ENCODE measurements at places on chromosomes 6 and 20. TPM values are rescaled to one million over a fixed set of nuclear protein-coding genes. Genes with fewer than 3 reads are reported as not detected.

CBFA2T2 gene
- polyA plus RNA-seq: 4.8 TPM

- no peaks in the 10 kb centered on the region for H3K27me3 ChIP-seq
- H3K4me3 ChIP-seq: no peak overlapping the region
- no peak overlapping the region for H3K27ac ChIP-seq
- H3K36me3 ChIP-seq: peaks cover 2% of the 10 kb centered on the region
- no peak for DNase-seq
- H3K4me1 ChIP-seq: peaks cover 21% of the 10 kb centered on the region
Measured at GRCh38 chr6:13300643-13301590, 27.4 kb downstream of the TBC1D7 start.

HCRTR2 gene
- polyA plus RNA-seq: not detected

NT5DC1 gene
- 17.9 TPM for polyA plus RNA-seq

SERINC1 gene
- 176 TPM for polyA plus RNA-seq

DNA sequence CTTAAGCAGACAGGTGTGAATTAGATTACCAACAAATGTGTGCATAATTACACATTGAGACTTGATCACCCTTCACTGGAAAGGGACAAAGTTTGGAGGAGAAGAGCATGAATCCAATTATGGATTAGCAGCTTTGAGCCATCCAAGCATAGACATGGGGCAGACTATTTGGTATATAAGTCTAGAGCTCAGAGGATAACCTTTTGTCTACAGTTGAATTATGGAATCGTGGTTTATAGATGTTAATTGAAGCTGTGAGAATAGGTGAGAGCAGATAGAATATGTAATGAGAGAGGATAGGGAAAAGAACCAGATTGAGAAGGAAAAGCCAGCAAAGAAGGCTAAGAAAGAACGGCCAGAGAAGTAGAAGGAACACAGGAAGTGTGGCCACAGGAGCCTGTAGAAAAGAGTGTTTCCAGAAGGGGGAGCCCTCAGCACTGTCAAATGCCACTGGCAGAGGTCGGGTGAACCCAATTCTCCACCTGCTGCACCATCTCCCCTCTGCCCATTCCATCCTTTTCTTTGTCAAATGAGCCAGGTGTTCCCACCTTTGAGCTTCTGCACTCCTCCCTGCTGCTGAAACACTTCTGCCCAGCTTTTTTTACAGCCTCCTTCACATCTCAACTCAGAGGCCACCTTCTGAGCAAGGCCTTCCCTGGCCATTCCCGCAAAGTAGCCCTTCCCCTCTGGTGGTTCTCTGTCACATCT lies 7.3 kb downstream of the DNTTIP1 start:
- H3K27ac ChIP-seq: no peak overlapping the region
- no peaks in the 10 kb centered on the region for H3K4me1 ChIP-seq
- H3K27me3 ChIP-seq: no peaks in the 10 kb centered on the region
- H3K36me3 ChIP-seq: peaks cover 17% of the 10 kb centered on the region
- no peak overlapping the region for H3K4me3 ChIP-seq

C6orf15 gene
- not detected for polyA plus RNA-seq

DNA sequence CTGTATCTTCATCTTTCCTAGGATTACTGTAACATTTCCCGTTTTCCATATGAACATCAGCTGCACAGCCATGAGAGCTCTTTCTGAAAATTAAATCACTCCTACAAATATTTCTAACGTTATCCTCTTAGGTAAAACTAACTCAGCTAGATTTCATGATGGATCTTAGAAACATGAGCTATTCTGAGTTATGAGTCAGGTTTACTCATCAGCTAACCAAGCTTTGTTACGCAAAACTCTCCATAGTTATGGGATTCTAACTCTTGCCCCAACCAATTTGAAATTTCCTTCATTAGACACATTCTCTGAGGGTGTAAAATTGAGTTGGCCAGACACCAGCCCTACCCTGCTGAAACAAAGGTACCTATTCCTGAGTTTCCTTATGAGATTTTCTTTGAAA lies 14.0 kb downstream of the DEFB110 start:
- no peaks in the 10 kb centered on the region for H3K36me3 ChIP-seq
- no peak overlapping the region for H3K27ac ChIP-seq
- H3K27me3 ChIP-seq: no peaks in the 10 kb centered on the region
- no peaks in the 10 kb centered on the region for H3K4me1 ChIP-seq
- no peak overlapping the region for H3K4me3 ChIP-seq

OLIG3 gene
- not detected for polyA plus RNA-seq

DNA sequence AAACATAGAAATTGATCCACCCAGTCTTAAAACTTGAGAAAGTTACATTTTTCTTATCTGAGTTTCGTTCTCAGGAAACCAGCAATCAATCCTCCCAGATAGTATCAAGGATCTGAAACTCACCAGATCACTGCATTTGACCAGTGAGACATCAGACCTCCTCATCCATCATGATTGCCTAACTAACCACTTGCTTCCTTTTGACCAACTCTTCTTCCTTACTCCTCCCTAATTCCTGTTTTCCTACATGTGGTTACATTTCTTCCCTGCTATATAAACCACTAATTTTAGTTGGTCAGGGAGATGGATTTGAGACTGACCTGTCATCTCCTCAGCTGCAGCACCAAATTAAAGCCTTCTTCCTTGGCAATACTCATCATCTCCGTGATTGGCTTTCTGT lies 357.1 kb upstream of the POU3F2 start:
- no peaks in the 10 kb centered on the region for H3K4me1 ChIP-seq
- no peaks in the 10 kb centered on the region for H3K27me3 ChIP-seq
- no peaks in the 10 kb centered on the region for H3K36me3 ChIP-seq

- no peak within 1 kb of the TSS for H3K27ac ChIP-seq
- peak within 1 kb of the TSS; percentile 50 for H3K4me3 ChIP-seq
- no peaks in the 10 kb centered on the region for H3K27me3 ChIP-seq
- H3K36me3 ChIP-seq: no peaks in the 10 kb centered on the region
- peak; percentile 64 for DNase-seq
Measured at GRCh38 chr6:30883685-30884520, at the start of gene DDR1. DDR1 (plus strand) TSS chr6:30884519; CDS start chr6:30888730, 4,211 bp downstream.

SLX4IP gene
- polyA plus RNA-seq: 1.6 TPM

- peak; percentile 18 for DNase-seq
- no peak overlapping the region for H3K4me3 ChIP-seq
- H3K27me3 ChIP-seq: no peaks in the 10 kb centered on the region
- no peaks in the 10 kb centered on the region for H3K4me1 ChIP-seq
Measured at GRCh38 chr6:111775145-111775922, 97.9 kb downstream of the FYN start.

DNA sequence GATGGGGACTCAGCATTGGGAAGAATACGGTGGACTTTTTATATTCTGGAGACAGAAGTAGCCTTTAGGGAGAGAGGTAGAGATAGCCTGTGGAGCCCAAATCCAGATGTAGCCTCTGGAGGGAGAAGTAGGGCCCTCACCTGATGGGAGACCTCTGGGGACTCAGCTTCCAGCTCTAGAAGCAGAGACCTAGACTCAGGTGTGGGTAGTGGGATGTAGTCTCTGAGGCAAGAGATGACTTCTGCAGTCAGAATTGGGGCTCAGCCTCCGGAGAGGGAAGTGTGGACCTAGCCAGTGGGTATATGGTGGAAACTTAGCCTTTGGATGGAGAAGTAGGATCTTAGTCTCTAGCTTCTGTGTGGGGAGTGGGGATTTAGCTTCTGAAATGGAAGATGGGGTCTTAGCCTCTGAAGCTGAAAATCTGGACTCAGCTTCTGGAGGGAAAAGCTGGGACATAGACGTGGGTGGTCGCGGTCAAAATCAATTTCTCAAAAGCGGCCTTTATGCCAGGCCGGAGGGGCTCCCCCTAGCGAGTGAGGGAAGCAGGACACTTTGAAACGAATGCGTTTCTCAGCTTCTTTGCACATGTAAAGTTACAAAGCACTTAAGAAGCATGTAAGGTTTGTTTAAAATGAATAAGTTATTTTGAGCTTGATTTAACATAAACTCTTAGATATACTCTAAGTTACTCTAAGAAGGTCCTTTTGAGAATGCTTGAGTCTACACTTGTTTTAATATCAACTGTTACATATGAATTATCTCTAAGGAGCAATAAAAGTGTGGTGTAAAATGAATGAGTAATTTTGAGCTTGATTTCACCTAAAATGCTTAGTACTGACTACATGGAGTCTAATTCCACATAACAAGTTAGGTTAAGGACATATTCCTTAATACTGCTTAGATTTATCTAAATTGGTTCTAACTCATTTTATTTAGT lies 12.9 kb upstream of the ZNF343 start:
- H3K4me3 ChIP-seq: no peak overlapping the region
- no peaks in the 10 kb centered on the region for H3K36me3 ChIP-seq
- H3K4me1 ChIP-seq: peaks cover 7% of the 10 kb centered on the region
- no peaks in the 10 kb centered on the region for H3K27me3 ChIP-seq
- peak; percentile 34 for DNase-seq

CCM2L gene
- polyA plus RNA-seq: not detected

SLC23A2 gene
- 12.1 TPM for polyA plus RNA-seq

DNA sequence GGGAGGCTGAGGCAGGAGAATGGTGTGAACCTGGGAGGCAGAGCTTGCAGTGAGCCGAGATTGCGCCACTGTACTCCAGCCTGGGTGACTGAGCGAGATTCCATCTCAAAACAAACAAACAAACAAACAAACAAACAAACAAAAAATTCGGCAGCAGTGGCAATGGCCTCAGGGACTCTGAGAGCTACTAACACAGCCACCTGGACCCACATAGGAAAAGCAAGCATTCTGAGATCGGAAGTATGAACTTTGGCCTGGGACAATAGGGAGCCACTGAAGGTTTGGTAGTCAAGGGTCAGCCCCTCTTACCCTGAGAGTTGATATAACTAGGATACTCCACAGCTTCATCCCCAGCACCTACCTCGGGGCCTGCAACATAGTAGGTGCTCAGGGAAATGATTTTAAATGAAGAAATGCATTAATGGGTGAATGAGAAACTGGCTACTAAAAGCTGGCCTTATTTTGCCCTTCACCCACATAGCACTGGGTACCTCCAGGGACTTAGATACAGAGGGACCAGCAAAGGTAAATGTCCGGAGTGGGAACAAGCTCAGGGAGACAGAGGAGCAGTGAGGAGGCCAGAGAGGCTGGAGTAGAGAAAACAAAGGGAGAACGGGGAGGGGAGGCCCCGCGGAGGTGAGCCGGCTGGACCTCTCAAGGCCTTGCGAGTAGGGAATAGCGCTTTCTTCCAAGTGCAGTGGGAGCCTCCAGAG lies 46.6 kb upstream of the PTGIS start:
- DNase-seq: no peak
- H3K4me1 ChIP-seq: peaks cover 2% of the 10 kb centered on the region
- H3K27me3 ChIP-seq: no peaks in the 10 kb centered on the region
- no peak overlapping the region for H3K4me3 ChIP-seq

- H3K4me1 ChIP-seq: peaks cover 2% of the 10 kb centered on the region
- no peaks in the 10 kb centered on the region for H3K27me3 ChIP-seq
- H3K4me3 ChIP-seq: no peak overlapping the region
- H3K27ac ChIP-seq: no peak overlapping the region
- no peaks in the 10 kb centered on the region for H3K36me3 ChIP-seq
- DNase-seq: peak; percentile 58
Measured at GRCh38 chr6:82408952-82409431, 45.4 kb downstream of the TPBG start.

- peaks cover 5% of the 10 kb centered on the region for H3K4me1 ChIP-seq
- no peak overlapping the region for H3K4me3 ChIP-seq
- no peak for DNase-seq
- H3K27ac ChIP-seq: peak overlapping the region; percentile 74
Measured at GRCh38 chr6:163813979-163814493, 399.5 kb downstream of the QKI start.

KCNG1 gene
- polyA plus RNA-seq: 0.73 TPM

DNA sequence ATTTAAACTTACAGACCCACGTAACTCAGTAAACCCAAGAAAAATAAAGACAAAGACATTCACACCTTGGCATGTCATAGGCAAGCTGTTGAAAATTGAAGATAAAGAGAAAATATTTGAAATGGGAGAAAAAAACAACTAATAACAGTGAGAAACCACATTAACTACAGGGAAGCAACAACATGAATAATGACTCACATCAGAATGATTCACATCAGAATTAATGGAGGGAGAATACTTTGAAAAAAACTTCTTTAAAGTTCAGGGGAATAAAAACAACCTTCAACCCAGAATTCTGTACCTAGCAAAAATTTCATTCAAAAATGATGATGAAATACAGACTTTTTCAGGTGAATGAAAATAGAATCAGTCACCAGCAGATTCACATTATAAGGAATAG lies 32.9 kb upstream of the SLC22A3 start:
- DNase-seq: peak; percentile 6
- H3K4me3 ChIP-seq: no peak overlapping the region
- H3K4me1 ChIP-seq: no peaks in the 10 kb centered on the region
- H3K27me3 ChIP-seq: no peaks in the 10 kb centered on the region
- no peak overlapping the region for H3K27ac ChIP-seq

- no peak for DNase-seq
- no peak overlapping the region for H3K27ac ChIP-seq
- H3K36me3 ChIP-seq: no peaks in the 10 kb centered on the region
- H3K4me3 ChIP-seq: no peak overlapping the region
Measured at GRCh38 chr20:4800676-4801449, 79.2 kb downstream of the PRND start.

DNA sequence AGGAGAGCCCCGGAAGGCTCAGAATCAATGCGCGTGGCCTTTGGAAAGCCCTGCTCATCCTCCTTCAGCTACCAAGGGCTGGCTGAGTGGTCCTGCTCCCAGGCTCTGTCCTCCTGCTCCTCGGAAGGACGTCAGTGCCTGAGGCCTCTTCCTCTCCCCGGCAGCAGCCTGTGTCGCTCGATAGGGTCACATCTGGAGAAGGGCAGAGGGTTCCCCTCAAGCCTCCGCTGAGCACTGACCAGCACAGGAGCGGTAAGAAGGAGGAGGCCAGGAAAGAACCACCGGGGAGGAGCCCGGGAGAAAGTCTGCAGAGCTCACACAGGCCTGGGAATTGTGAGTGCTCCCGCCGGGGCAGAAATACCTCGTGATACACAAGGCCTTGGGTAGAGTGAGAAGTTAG lies 21.2 kb downstream of the KIF25 start:
- no peak for DNase-seq
- H3K4me1 ChIP-seq: no peaks in the 10 kb centered on the region
- H3K4me3 ChIP-seq: no peak overlapping the region
- peaks cover 7% of the 10 kb centered on the region for H3K27me3 ChIP-seq
- no peak overlapping the region for H3K27ac ChIP-seq

- no peak for DNase-seq
- no peaks in the 10 kb centered on the region for H3K36me3 ChIP-seq
- H3K27me3 ChIP-seq: no peaks in the 10 kb centered on the region
- no peaks in the 10 kb centered on the region for H3K4me1 ChIP-seq
- H3K4me3 ChIP-seq: no peak overlapping the region
Measured at GRCh38 chr6:21141616-21142303, 451.8 kb upstream of the SOX4 start.

DNA sequence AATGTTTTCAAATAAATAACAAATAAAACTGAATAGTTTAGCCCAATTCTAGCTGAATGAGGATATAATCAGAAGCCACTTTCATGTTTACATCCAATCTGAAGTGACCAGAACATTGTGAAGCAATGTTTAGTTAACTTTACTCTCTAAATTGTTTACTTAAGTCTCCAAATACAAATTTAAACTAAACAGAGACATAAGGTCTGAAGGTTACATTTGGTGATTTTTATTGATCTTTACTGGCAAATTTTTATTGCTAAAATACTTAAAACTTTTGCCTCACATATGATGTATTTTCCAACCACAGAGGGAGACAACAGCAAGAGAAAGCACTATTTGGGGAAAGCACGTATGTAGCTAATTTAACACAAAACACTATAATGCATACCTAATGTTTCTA lies 106.8 kb upstream of the THEMIS start:
- no peak overlapping the region for H3K4me3 ChIP-seq
- H3K36me3 ChIP-seq: no peaks in the 10 kb centered on the region
- no peaks in the 10 kb centered on the region for H3K27me3 ChIP-seq
- no peak for DNase-seq
- no peak overlapping the region for H3K27ac ChIP-seq
